ENCODE measurements at places on chromosomes 13 and 19.
A peak's percentile ranks its signal among the peaks of the same experiment; 100 is the strongest.

GRCh38 chr19:16136185-16136999 is 7.1 kb upstream of the HSH2D start:
- DNase-seq = no peak

- no peak for DNase-seq
Measured at GRCh38 chr13:113337556-113337955, 26.4 kb downstream of the GRTP1 start.

- DNase-seq = no peak
Measured at GRCh38 chr13:40271931-40272775, 394.3 kb downstream of the FOXO1 start.

- DNase-seq = no peak
Measured at GRCh38 chr19:44142059-44142433, 692 bp downstream of the ZNF234 start.

DNA sequence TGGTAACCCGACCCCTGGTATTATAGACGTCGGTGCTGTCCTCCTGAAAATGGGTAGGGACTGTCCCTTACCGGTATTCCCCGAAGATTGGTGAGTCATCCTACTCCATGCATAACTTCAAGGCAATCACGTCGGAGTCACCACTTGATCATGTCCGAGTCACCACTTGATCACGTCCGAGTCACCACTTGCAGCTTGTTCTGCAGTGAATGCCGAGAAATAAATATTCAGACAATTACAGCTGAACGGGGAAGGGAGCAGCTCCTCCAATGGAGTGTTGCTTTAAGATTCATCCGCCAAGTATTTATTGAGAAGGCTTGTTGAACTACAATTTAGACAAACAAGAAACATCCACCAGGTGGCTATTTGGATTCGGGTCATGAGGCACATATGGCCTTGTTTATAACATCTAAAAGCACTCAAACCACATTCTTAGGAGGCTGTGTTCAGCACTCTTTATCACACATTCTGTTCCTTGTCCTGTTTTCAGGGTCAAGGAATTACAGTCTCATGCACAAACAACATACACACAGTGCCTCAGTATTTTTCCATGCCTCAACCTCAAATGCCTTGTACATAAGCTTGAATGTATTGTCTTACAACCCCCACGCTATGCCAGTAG is 43.1 kb downstream of the ZNF726 start:
- DNase-seq = no peak

GRCh38 chr13:62595976-62596375 is 1180.3 kb upstream of the PCDH20 start:
- no peak for DNase-seq

DNA sequence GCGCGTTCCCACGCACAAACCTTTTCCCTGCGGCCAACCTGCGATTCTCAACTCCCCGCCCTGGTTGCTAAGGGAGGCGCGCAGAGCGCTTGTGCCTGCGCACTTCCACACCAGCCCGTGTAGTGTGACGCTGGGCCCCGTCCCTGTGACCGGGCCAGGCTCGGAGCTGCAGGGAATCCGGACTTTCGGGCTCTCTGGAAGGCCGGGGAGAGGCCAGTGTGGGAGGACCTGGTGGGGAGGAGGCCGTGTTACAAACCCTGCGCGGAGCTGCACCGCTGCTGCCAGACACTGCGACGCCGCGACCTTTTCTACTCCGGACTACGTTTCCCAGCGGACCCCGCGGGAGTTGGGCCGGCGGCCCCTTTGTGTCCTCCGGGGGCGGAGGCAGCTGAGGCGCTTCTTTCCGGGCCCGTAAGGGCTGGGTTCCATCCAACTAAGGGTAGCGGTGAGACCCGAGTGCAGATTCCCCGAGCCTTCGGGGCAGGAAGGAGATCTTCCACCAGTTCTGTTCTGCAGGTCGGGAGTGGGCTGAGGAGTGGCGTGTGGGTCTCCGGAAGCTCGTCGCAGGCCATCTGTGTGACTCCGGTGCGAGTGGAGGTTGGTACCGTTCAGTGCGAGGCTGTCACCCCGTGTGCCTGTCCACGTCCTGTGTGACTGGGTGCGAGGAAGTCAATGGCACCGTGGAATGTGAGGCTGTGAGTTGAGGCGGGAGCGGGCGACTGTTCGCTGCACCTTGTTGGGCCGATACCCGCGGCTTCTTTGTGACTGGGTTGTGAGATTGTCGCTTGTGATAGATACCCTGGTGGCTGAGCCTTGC is at the start of gene ZNF570:
Gene ZNF570 (plus strand): TSS at position 396 of the 817 bp plus-strand sequence. CDS start 999 bp downstream, outside the sequence.
- DNase-seq = peak; percentile 77

GRCh38 chr13:106034201-106034600 is 501.3 kb downstream of the EFNB2 start:
- no peak for DNase-seq

GRCh38 chr13:32334671-32335070 is 19.4 kb downstream of the BRCA2 start:
- DNase-seq = no peak

GRCh38 chr13:68982961-68983619 is 1124.5 kb upstream of the ATXN8OS start:
- DNase-seq = no peak

DNA sequence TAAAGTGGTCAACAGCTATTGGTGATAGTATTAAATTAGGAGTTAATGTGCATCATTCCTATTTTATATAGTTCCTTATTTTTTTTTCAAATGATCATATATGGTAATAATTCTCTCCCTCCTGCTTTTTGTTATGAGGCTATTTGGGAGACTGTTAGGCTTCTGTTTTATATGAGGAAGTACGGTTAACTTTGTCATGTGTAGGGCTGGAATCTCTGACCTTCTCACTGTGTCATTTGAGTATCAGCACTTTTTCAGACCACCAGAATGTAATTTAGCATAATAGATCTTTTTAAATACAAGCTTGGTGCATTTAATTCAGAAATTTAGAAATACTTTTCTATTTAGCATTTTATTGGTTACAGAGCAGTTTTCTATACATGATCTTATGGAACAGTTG is 7.7 kb downstream of the DGKH start:
- no peak for DNase-seq

DNA sequence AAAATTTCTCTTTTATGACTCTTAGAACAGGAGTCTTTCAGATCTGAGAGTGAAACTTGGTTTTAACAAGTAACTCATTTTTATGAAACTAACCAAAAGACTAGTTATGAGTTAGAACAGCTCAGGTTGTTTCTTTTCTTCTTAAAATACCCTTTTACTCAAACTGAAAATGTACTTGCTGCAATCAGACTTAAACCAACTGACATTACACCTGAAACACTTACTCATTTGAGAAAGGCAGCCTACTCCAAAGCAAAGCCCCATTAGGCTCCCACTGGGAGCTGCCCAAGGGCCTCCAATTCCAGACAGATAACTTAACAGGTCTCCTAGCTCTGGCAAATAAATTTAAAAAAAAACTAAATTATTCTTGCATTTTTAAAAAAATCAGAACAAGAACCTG is 3.6 kb downstream of the FOXO1 start:
- no peak for DNase-seq

GRCh38 chr13:91565296-91565695 is 166.9 kb downstream of the GPC5 start:
- DNase-seq = no peak

DNA sequence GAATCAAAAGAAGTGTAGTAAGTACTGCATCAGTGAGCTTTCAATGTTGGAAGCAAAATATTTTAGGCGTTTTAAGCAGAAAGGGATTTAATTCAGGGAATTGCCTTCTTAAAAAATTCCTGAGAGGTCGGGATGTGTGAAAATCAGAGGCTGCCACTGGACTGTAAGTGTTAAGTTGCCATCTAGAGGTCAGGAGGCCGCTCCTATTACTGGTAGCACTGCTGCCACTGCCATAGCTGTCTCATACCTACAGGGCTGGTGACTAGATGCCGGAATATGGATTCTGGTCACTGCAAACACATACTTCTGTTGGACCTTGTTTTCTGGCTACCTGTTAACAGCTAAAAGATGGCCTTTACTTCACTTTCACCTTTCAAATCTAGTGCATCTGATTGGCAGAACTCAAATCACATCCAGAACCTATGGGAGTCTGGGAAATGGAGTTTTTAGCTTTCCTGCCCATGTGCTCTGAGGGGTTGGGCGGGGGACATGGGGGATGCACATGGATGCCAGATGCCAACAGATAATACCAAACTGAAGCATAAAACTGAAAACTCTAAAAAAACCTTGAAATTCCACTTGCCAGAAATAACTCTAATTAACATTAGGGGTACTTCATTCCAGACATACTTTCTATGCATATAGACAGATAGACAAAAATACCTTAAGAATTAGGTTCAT is 29.8 kb downstream of the DGKH start:
- no peak for DNase-seq

- no peak for DNase-seq
Measured at GRCh38 chr13:83710133-83710515, 172.2 kb downstream of the SLITRK1 start.

DNA sequence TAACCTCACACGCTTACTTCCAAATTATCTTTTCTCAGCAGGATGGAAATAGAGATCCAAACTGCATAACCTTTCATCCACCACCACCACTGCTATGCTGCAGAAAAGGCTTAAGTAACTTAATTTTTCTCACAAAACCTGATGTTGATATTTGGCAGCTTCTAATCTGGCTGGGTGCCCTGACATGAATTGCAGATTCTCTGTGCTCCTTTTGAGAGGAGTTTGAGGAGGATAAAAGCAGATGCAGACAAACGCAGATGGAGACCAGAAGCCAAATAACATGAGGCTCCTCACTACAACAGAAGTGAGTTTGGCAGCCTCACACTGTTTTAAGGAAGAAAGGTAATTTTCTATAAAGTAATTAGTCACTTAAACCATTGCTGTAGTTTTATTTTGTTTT is 646.2 kb upstream of the ATXN8OS start:
- DNase-seq = no peak

DNA sequence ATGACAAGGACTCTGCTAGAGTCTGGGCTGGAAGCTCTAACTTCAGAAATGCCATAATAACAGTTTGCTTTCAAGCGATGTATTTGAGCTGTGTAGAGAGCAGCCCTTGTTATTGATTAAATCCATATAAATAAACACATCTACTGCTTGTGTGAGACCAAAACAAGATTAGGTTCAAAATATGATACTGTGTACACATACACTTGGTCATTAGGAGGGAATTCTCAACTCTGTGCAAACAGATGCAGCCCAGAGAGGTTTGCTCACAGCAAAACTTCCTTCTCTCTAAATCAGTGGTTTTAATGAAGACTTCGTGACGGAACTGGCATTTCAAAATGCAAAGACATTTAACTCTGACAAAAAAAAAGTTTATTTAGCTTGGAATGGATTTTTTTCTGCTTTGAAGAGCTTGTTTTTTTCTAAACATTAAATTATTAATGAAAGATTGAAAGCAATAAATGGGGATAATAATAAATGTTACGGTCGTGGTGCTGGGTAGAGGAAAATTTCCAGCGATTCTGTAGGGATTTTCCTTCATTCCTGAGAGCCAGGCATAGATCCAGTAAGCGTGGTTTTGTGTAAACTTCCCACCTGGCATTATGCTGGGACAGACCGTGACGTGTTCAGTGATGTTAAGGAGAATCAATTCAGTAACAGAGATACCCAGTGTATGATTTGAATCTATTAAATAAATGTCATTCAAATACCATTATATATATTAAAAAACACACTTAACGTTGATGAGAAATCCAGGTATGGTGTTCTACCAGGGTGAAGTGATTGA is 213.7 kb downstream of the TEX29 start:
- DNase-seq = no peak

DNA sequence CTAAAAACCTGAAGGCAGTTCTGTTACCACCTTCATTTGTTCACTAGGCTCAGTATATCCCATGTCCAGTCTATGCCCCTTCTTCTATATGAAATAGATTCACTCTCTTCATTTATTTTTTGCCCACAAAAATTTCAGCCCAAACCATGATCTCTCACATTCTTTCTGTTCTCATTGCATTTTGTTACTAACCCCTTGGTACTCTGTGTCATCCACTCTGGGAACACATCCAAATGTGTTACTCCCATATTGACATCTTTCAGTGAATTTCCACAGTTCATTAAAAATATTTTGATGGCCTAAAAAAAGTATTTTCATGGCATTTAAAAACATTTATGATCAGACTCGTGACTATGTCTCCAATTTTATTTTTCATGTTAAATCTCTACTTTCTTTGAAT is 378.9 kb downstream of the SLITRK1 start:
- DNase-seq = no peak

DNA sequence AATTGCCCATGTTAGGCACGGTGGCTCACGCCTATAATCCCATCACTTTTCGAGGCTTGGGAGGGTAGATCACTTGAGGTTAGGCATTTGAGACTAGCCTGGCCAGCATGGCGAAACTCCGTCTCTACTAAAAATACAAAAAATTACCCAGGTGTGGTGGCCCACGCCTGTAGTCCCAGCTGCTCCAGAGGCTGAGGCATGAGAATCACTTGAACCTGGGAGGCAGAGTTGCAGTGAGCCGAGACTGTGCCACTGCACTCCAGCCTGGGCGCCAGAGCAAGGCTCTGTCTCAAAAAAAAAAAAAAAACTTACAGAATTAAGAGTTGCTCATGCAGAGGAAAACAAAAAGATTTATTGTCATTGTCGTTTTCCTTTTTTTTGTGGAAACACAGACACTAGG is 3.4 kb upstream of the PSMC4 start:
- DNase-seq = no peak

GRCh38 chr13:35179494-35179893 is 237.4 kb downstream of the NBEA start:
- no peak for DNase-seq

DNA sequence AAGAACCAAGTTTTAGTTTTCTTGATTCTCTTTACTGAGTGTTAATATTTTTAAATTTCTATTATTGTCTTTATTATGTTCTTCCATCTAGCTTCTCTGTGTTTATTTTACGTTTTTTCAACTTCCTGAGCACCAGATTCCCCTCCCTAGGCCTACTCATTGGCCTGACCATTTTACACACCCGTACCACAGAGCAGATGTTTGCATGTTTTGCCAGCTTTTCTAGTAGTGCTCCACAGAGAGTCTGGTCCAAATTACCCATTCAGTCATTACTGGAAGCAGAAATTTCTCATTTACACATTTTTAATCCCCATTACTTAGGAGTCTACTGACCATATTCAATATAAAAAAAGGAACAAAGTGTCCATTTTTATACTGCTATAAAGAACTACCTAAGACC is 66.9 kb downstream of the ING1 start:
- DNase-seq = no peak
